Activated T-helper 1 cell treated with anti-CD3 and anti-CD28 coated beads, Interleukin-2, amount 50 U/mL, for 16 hours (primary cell): ENCODE measurements at places on chromosomes 3 and 15.

GRCh38 chr3:111521891-111522290, 20.1 kb upstream of the CD96 start:
- DNase-seq, result no peak

DNA sequence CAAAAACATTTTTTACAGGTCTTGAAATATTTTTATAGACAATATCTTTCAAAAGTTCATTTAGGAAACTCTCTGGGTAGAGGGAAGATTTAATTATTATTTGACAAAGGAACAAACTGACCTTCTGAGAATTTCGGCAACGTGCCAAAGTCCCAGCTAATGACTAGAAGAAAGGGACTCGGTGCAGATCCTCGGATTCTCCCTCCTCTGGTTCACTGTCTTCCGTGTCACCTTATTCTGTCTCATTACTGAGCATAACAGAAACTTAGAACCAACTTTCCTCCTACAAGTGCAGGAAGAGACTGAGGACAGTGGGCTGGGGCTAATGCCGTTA, 339.1 kb downstream of the MECOM start:
- DNase-seq, result no peak

GRCh38 chr15:91970142-91970541, 116.6 kb downstream of the SLCO3A1 start:
- DNase-seq, result no peak

GRCh38 chr15:78037779-78038305, 39.7 kb downstream of the TBC1D2B start:
- DNase-seq, result no peak

DNA sequence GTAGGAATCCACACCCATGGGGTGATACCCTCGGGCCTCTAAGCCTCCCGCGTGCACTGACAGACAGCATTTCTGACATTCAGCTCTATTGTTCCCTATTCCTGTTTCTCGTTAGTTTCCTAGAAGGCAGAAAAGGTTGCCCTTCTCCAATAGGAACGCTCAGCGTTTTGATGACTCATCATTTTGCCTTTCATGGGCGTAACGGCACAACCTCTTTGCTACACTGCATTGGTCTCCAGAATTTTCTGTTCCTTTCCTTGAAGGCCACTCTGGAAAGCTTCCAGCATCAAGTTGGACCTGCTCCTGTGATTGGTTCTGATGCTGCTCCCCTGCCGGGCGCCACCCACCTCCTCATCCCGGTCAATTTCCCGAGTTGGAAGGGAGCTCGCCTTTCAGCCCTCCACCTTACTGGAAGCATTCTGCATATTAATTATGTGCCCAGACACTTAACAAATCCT, 13.0 kb upstream of the TNK2 start:
- no peak for DNase-seq

DNA sequence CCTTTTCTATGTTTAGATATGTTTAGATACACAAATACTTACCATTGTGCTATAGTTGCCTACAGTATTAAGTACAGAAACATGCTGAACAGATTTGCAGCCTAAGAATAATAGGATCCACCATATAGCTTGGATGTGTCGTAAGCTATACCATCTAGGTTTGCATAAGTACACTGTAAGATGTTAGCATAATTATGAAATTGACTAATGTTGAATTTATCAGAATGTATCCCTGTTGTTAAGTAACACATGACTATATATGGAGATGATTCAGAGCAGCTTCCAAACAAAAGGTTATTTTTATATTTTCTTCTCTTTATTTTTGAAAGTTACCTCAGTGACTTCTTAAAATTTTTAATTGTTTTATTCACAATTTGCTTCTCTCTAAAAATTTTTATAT, 2.4 kb downstream of the SLC28A2 start:
- no peak for DNase-seq

- no peak for DNase-seq
Measured at GRCh38 chr3:52019352-52020080, 23.8 kb upstream of the RPL29 start.

DNA sequence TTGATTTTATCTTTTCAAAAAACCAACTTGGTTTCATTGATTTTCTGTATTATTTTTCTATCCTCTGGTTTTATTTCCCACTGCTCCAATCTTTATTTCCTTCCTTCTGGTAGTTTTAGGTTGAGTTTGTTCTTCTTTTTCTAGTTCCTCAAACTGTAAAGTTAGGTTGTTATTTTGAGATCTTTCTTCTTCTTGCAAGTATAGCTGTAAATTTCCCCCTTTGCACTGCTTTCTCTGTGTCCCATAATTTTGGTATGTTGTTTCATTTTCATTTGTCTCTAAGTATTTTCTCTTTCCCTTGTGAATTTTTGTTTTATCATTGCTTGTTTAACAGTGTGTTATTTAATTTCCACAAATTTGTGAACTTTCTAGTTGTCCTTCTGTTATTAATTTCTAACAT, 120.0 kb downstream of the PLD1 start:
- DNase-seq, result no peak

GRCh38 chr3:122024800-122025199, 2.8 kb upstream of the ILDR1 start:
- DNase-seq, result no peak

DNA sequence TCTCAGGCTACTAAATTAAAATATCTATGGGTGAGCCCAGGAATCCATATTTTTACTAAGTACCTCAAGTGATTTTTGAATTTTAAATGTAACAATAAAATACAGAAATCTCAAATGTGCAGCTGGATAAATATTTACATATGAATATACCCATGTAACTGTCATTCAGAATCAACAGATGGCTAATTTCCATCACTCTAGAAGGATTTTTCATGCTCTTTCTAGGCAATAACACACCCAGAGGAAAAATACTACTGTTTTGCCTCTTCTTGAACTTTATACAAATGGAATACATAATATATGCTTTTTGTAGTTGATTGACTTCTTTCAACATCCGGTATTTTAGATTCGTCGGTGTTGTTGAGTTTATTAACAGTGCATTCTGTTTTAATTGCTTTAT, 601.3 kb upstream of the NECTIN3 start:
- DNase-seq, result no peak

DNA sequence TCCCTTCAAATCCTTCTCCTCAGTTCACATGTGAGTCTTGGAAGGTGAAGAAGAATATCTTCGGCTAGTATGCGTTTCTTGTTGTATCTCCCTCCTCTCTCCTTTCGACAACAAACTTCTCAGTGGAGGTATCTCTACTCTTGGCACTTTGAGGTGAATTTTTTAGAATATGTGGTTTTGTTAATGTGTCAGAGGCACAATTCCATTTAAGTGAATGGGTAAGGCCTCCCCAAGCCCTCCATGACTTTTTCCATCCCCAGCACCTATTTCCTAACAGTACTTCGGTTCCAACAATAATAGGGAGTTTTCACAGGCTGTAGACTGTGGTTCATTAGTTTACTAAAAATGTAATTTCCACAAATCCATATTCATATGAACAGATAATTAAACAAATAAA, 74.2 kb downstream of the TM4SF4 start:
- DNase-seq, result no peak

GRCh38 chr3:125055913-125056745, at the start of gene HEG1:
Gene HEG1, minus strand, starts transcription at chr3:125055997. Its CDS starts 107 bp downstream, at chr3:125055890.
- DNase-seq, result peak; percentile 50

GRCh38 chr3:110383356-110383755, 688.3 kb upstream of the NECTIN3 start:
- no peak for DNase-seq

DNA sequence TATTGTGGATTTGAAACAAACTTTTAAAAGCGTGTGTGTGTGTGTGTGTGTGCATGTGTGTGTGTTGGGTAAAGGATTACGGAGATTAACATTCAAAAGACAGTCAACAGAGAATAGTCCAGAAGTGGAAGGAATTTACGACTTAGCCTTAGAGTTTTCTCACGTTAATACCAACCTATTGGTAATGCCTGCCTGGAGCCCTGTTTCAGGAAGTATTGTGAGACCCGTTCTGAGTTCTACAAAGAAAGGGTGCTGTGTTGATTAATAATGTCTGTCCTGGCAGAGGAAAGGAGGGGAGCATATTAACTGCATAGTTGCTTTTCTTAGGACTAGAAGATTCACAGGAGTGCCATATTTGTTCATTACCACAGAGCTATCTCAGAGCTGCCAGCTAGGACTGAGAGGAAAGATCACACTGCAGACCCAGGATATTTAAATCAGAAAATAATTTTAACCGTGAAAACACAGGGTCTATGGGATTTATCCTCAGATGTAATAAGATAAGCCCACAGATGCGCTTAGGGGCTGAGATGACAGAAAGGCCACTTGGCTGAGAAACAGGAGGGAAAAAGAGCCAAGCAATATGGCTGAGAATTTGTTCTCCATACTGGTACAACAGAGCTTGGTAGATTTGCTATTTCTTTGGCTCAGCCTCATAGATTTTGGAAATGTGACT, 40.5 kb upstream of the FRMD4B start:
- no peak for DNase-seq

DNA sequence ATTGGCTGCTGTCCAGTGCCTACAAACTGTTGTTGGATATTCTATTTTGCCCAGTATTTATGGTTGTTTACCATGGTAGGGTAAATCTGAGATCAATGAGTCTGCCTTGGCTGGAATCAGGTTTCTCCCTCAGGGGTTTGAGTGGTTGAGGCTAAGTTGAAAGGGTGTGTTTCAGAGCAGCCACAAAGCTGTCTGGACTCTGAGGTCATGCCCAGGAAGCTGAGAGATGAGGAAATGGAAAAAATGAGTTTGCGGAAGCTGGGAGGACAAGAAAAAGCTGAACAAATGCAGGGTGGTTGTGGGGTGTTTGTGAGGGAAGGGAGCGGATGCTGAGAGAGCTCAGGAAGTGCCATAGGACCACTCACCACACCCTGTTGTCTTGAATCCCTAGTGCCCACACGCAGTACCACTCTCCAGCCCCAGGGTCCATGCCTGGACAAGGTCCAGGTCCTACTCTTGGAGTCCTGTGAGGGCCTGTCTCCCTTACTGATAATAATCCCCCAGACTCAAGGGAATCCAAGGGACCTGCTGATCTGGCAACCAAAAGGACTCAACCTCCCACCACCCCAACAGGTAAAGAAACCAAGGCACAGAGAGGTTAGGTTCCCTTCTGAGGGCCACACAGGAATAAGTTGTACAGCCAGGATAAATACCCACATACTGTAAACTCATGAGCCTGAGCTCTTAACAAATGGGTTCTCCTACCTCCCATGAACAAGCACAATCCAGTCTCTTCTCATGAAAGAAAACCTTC, 81.6 kb downstream of the PPCDC start:
- no peak for DNase-seq
